ENCODE measurements at places on chromosomes 2 and 18. TPM values are rescaled to one million over a fixed set of nuclear protein-coding genes. Genes with fewer than 3 reads are reported as not detected.

DNA sequence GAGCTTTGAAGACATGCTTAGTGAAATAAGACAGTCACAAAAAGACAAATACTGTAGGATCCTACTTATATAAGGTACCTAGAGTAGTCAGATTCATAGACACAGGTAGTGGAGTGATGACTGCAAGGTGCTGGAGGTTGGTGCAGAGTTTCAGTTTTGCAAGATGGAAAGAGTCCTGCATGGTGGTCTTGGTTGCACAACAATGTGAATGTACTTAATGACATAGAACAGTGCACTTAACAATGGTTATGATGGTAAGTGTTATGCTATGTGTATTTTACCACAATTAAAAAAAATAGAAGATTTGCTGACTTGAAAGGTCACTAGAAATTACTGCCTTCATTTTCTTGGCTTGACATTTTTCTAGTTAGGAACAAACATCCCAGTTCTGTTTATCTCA is 9.5 kb downstream of the CERS6 start:
- no peak for DNase-seq

DNA sequence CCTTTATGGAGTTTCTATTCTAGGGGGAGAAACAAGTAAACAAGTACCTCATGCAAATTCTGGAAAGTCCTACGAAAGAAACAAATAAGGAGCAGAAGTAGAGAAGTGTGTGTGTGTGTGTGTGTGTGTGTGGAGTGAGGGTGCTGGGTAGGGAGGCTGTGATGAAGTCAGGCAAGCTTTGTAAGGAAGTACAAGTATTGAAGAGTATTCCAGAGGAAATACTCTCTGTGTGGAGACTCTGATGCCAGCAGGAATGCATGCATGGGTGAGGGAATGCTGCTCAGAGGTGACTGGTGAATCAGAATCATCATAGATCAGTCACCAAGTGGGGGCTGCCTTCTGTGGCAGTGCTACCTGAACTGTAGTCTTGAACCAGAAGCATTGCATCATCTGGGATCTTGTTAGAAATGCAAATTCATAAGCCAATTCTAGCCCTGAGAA is 34.5 kb downstream of the SLC4A3 start:
- DNase-seq: no peak

- peak; percentile 35 for DNase-seq
These were observed 968 bp upstream of the RALBP1 start for GRCh38 chr18:9474108-9474982.

DNA sequence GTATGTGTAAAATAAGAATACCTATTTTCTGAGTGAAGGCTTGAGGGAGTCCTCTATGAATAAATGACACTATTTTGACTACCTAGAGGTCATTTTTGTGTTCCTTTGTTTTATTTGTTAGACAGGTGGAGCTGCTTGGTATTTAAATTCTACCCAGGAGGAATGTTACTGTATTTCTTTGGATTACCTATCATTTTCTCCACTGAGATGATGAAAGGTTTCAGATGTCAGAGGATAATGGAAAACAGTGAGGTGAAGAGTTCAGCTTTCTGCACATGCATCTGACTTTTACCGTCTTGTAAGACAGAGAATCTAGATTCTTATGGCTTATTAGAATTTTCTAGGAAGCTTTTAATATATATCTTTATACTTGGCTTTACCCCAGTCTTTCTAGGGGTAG is 689.8 kb upstream of the NXPH2 start:
- no peak for DNase-seq

DNA sequence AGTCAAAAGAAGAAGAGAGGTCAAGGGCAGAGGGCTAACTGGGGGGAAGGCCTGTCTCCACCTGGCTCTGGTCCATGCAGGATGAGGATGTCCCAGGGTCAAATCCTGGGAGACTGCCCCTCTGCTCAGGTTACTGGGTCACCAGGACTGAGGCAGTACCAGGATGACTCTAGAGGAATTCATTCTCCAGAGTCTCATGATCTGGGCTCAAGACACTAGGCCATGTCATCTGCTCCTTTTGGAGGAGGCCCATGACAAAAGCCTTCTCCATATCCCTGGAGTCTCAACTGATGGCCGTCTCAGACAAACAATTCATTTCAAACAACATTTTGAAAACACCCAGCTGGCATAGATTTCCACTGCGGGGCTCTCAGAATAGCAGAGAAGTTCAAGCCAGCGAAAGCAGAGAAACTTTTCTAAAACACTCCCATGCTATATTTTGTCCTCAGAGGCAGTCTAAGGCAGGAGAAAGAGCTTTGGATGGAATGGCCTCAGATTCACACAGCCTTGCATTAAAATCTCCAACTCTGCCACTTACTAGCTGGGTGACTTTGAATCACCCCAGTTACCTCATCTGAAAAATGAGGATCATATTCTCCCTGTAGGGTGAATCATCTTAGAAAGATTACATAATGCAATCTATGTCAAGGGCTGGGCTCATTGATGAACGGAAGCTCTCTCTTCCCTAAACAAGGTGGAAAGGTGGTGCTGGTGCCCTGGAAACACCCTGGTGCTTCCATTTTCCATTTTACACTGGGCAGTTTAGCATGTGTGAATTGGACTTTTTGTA is 48.8 kb upstream of the LCLAT1 start:
- no peak for DNase-seq

The TFPI gene
- total RNA-seq: 243 TPM

The MRO gene
- total RNA-seq: not detected

The KCNF1 gene
- total RNA-seq: 0.04 TPM

Data from pulmonary artery endothelial cell (primary cell).